ENCODE measurements at places on chromosomes 4 and X.

DNA sequence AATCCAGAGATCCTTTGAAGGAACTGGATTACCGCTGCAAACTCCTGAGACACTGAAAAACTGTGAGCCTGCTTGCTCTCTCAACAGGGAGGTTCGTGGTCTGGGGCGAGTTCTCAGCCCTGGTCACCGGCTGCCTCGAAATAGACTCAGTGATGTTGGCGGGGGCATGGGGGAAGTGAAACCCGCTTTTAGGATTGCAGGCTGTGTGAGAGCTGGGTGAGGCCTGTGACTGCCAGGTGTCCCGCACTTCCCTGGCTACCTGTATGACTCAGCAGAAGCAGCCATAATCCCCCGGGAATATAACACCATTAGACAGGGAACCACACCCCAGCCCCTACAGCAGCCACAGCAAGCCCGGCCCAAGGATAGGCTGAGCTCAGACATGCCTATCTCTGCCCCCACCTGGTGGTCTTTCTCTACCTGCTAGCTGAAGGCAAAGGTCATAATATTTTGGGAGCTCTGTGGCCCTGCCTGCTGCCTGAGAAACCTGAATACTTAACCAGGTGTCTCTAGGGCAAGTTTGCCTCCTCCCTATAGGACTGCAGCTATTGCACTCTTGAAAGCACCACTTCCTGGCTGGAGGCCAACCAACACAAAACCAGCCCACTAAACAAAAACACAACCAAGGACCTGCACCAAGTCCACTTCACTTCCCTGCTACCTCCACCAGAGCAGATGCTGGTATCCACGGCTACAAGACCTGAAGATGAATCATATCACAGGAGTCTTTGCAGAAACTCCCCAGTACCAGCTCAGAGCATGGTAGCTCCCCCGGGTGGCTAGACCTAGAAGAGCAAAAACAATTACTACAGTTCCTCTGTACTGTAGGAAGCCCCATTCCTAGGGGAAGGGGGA is 202.0 kb downstream of the RRAGB start:
- DNase-seq: no peak

GRCh38 chr4:6689506-6689960 is 4.1 kb upstream of the S100P start:
- DNase-seq: no peak

DNA sequence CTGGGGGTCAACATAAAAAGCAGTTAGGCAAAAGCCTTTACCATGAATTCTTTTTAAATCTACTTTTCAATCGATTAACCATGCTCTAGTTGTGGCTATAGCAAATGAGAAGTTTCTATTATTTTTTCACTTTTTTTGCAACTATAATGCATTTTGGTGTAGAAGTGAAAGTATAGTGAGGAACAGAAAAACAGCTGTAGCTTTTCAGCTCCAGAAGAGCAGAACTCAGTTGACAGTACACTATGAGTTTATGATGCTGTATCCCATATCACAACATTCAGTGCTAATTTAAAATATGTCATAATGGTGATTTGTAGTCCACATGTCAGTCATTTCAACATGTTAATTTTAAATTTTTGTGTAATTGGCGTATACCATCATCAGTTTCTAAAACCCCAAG is 8.7 kb upstream of the MUC7 start:
- DNase-seq: no peak

DNA sequence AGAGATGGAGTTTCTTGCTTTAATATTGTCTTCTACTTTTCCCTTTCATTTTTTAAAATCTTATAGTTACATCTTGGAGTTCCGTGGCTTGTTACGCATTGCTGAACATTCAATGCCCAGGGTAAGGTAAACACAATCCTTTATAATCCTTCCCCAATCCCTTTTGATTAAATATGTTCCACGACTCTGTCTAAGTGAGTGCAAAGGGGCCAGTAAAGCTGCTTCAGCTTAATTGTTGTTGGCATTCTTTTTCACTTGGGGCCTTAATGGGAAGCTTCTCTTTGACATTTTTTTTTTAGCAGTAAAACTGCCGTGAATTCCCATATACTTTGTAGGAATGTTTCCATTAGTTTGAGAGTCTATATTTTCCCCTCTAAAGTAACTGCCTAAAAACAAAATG is 1028.1 kb downstream of the C4orf33 start:
- no peak for DNase-seq

DNA sequence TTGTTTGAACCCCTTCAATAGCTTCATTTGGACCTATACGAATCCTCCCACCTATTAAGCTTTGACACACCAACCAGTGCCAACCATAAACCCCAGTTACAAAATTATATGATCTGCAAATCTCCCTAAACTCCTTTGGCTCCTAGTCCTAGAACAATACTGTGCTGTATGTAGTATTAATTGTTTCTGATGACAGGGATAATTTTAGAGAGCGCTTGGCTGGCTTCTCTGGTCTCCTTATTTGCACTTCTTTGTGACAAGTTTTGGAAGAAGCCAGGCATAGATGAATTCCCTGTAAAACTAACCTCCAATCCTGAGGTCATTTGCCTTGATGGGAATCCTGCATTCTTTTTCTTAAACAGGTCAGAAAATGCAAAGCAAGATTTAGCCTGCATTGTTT is 433.0 kb downstream of the PPARGC1A start:
- no peak for DNase-seq

DNA sequence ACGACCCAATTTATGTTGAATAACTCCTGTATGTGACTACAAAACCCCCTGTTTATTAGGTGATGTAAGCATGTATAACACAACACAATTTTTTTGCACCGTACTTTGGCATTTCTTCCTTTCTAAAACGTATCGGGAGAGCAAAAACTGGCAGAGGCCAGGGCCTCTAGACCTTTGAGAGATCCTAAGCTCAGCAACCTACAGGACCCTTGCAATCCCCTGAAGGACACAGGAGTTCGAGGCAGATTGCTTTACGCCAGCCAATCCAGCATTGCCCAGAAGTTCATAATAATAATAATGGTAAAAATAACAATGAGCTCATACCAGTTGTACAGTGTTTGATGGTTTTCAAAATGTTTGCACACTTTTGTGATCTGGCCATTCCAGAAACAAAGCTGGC is 7.7 kb downstream of the NKX3-2 start:
- no peak for DNase-seq

GRCh38 chrX:96002431-96002830 is 682.2 kb upstream of the DIAPH2 start:
- peak; percentile 18 for DNase-seq

GRCh38 chr4:27068151-27068867 is 207.7 kb downstream of the STIM2 start:
- DNase-seq: no peak

- DNase-seq: no peak
Measured at GRCh38 chr4:53019485-53020382, 157.6 kb downstream of the RASL11B start.

- no peak for DNase-seq
Measured at GRCh38 chr4:147194114-147194513, 248.4 kb upstream of the TTC29 start.

DNA sequence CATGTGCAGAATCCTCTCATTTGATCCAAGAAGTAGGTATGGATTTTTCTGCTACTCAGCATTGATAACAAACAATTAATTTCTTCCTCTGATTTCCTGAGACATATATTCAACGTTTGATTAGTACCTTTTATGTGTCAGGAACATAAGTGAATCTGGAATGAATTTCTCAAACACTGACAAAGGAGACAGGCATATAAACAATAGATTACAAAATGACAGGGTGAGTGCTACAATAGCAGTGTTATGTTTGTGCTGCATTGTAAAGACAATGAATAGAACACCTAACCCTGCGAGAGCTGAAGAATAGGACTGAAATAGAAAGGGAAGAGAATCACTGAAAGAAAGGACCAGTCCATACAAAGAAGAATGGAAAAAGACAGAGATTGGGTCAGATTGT is 52.9 kb downstream of the ARHGAP24 start:
- DNase-seq: no peak

- no peak for DNase-seq
Measured at GRCh38 chr4:173525118-173526011, 4.7 kb downstream of the HAND2 start.

GRCh38 chr4:112146502-112146813 is 1.2 kb downstream of the FAM241A start:
- DNase-seq: no peak

GRCh38 chrX:2478546-2479419 is 22.0 kb downstream of the DHRSX start:
- no peak for DNase-seq

DNA sequence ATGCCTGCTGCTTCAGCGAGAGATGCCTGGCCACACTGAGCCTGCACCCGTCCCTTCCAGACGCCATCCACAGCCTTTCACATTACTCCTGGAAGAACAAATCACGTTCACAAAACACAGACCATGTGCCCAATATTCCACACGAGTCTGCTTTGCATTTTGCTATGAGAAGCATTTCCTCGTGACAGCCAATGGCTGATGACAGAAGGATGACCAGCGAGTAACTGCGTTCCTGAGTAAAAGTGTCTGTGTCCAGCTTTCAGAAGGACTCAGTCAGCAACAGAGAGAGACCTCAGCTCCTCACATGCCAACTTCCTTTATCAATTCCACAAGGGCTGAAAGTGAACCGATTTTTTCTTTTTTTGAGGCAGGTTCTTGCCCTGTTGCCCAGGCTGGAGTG is 19.5 kb downstream of the NAT8L start:
- no peak for DNase-seq

GRCh38 chr4:113996599-113997177 is 17.2 kb upstream of the ARSJ start:
- DNase-seq: no peak

GRCh38 chrX:87006561-87006960 is 511.0 kb upstream of the KLHL4 start:
- DNase-seq: no peak

GRCh38 chrX:97622111-97622510 is 738.4 kb downstream of the RPA4 start:
- DNase-seq: no peak

- no peak for DNase-seq
Measured at GRCh38 chrX:129622757-129623301, 31.9 kb downstream of the APLN start.

- peak; percentile 87 for DNase-seq
Measured at GRCh38 chr4:140095694-140096482, 58.1 kb downstream of the MAML3 start.

GRCh38 chr4:1604181-1604705 is 79.9 kb downstream of the FAM53A start:
- no peak for DNase-seq

DNA sequence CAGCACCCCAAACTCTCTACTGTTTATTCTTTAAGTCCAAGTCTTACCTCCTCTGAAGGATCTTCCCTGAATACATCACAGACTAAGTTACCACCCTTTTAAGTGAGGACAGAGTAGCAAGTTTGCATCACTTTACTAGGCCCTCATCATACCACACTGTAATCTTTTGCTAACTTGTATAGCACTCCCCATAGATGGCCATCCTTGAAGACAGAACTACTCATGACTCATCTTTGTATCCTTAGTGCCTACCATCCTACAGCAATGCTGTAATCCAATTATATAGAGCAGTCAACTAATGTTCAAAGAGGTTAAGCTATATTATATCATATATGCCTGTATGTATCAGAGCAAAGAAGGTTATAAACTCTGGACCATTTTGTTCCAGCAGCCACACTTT is 101.4 kb downstream of the ADAMTS3 start:
- no peak for DNase-seq

DNA sequence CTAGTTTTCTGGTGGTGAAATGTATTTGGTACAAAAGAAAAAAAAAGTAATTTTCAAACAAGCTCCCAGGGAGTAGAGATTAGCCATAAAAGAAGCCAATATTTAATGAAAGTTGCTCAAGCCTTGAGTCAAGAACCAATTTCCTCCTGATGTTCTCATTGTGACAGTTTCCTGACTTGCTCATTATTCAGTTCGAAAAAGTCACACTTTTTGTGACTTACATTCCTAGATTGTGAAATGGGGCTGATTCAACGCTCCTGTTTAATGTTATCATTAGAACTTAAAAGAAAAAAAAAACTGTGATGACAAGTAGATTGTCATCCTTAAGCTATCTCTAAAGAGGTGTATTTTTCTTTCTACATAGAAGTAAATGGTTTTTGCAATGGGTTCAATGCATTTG is 122.6 kb upstream of the BMPR1B start:
- DNase-seq: no peak

- no peak for DNase-seq
Measured at GRCh38 chrX:49003696-49004095, 1.6 kb upstream of the GRIPAP1 start.

DNA sequence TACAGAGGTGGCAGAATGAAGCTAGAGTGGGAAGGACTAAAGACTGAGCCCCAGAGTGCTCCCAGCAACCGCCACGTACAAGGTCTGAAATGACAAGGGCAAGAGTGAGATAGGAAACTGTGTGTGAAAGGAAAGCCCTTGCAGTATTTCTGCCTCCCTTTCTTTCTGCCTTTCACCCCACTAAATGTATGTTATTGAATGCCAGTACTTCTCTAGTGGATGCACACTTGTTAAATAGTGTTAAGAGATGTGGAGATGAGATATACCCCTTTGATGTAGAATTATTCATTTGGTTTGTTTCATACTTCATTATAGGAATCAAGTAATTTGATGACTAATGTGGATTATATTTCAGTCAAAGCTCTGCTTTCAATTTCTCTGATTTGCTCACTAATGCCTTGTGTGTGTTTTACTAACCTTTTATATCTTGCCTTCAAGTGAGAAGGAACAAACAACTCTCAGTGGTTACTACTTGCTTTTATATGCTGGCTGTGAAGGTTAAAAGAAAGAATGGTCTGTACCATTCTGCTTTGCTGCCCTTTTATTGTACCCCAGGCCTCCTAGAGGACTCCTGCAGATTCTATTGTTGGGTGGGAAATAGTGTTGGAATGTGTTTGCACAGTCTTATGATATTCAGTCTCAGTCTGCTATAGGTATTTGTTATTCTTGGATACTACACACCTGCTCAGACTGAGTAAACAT is 8.0 kb upstream of the ANXA3 start:
- no peak for DNase-seq

DNA sequence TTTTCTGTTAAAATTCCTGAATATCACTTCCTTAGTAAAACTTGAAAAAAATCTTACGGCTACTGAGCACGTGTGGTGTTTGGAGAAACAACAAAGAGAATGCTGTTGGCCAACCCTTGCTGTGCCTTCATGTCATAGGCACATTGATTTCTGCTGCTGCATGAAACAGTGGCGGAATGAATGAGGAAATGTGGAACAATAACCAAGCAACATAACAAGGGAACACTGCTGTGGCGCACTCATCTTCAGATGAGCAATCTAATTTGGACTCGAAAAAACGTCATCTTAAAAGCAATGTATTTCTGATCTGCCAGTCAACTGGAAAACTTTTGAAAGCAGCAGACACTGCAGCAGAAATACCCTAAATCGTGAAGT is 51.4 kb downstream of the PROM1 start:
- DNase-seq: no peak

GRCh38 chr4:94285666-94286065 is 57.0 kb downstream of the HPGDS start:
- DNase-seq: no peak

DNA sequence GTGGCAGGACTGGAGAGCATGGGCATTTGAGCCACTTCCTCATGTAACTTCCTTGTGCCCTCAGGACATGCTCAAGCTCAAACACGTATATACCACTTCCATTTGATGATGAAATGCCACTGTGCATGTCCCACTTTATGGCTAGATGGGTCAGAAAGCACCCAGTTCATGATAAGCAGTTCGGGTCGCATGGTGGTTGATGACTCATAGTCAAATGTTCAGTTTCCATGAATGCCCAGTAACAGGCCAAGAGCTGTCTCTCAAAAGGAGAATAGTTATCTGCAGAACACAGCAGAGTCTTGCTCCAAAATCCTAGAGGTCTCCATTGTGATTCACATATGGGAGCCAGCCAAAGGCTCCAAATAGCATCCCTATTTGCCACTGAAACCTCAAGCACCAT is 48.9 kb upstream of the SPIN3 start:
- DNase-seq: no peak

Measured in AG04450 (cell line).